ENCODE measurements at places on chromosomes 5 and 9.

GRCh38 chr9:68685770-68686169 is 19.3 kb upstream of the PIP5K1B start:
- no peak for DNase-seq

GRCh38 chr9:118088090-118088489 is 383.9 kb downstream of the TLR4 start:
- no peak for DNase-seq

- DNase-seq: peak; percentile 98
Observed at GRCh38 chr5:179697993-179698934, 503 bp upstream of the CANX start.

- DNase-seq: no peak
Observed at GRCh38 chr5:37086466-37087173, 162.6 kb downstream of the CPLANE1 start.

DNA sequence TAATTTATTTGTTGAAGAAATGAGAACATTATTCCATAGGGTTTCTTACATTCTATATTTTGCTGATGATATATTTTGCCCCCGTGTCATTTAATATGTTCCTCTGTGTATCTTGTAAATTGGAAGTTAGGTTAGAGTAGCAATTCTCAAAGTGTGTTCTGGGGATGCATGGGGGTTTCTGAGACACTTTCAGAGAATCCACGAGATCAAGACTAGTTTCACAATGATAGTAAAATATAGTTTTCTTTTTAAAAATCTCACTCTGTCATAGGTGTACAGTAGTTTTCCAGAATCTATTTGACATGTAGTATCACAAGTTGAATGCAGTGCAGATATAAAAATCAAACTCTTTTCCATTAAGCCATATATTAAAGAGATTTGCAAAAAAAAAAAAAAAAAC is 488.6 kb upstream of the SGCD start:
- no peak for DNase-seq

DNA sequence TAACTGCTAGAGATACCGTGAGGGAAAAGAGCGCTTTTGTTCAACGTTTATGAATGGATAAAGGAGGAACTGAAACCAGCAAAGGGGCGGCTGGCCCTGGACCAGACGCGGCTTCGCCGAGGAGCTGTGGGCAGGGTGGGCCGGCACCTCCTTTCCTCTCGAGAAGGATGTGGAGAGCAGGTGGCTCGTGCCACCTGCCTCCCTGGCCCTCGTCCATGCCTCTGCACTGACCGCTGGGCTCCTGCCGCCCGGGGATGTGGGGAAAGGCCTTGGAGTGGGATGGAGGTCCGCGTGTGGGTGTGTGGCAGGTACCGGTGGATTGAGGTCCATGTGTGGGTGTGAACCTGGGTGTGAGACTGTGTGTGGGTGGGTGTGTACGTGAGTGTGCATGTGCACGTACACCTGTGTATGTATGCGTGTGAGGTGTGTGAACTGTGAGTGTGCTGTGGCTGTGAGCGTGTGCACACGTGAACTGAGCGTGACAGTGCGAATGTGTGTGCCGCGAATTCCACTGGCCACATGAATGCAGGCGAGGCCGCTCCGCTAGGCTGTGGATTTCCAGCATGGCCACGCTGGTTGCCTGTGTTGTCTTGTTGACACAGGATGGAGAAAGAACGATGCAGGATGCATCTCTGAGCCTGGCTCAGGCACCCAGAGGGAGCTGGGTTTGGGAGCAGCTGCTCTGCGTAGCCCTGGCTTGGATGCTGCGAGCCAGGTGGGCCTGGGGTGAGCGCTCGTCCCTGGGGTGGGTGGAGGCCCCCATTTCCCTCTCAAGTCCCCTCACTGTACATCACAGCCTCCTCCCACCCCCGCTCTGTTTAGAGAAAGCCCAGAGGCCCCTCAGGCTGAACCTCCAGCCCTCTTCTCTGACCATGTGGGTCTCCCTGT is 4.4 kb upstream of the CEP72 start:
- DNase-seq: no peak

DNA sequence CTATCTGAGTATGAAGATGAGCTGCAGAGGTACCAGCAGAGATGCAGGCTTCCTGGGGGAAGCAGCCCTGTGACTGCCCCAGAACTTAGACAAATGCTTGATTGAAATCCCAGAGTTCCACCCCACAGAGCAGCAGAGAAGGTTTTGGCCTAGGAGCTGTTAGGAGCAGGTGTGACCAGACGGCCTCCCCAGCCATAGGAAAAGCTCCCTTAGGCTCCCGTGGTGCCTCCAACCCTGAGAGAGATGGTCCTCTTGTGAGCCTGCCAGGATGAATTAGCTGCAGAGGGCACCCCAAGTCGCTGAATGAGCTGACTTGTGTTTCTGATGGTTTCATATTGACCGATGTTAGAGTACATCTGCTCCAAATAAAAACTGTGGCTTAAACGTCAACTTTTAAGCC is 22.1 kb downstream of the NTRK2 start:
- DNase-seq: no peak

- no peak for DNase-seq
Observed at GRCh38 chr5:115661101-115661500, 35.3 kb upstream of the TMED7 start.

DNA sequence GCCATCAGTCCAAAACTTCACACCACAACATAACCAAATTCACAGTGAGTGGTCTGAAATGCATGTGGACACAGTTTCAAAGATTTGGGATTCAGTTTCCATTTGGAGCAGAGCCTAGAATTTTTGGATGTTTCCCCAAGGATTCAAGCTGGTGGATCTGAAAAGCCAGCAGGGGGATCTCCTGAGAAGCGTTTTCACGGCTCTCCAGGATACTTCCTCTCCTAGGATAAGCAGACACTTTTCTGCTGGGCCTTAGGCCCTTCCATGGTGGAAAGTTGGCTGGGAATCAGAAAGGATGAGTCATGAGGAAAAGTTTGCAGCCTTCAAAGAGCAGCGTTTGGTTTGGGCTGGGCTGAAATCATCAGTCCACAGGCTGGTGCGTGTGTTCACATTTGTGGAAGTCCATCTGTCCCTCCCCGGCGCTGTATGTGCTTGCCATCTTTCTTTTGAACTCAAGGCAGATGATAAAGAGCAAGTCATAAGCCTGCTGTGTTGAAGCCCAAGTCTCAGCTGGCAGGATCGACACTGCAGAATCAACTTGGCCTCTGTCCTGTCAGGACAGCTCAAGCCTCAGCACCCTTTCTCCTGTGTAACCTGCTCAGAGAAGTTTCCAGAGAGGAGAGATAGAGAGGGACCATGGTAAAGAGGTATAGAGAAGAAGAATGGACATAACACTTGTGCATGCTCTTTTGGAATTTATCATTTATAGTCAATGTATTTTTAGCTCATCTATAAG is 152.6 kb upstream of the MSX2 start:
- no peak for DNase-seq

- DNase-seq: no peak
Observed at GRCh38 chr9:30673132-30673531, 1711.3 kb upstream of the ACO1 start.

DNA sequence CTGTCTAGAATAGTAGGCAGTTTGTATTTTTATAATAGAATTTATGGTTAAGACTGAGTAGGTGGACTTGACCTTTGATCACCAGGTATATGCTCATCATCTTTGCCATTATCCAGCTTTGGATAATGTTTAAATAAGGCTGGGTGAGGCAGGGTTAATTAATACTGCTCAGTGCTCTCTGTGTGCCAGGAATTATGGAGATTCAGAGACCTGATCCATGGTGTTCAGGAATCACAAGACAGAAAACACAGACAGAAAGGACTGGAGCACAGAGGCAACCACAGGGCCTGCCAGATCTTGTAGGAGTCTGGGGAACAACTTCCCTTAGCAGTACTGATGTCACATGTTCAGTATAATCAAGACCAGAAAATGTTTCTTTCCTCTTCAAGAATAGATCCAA is 186.3 kb upstream of the ADCY2 start:
- no peak for DNase-seq

DNA sequence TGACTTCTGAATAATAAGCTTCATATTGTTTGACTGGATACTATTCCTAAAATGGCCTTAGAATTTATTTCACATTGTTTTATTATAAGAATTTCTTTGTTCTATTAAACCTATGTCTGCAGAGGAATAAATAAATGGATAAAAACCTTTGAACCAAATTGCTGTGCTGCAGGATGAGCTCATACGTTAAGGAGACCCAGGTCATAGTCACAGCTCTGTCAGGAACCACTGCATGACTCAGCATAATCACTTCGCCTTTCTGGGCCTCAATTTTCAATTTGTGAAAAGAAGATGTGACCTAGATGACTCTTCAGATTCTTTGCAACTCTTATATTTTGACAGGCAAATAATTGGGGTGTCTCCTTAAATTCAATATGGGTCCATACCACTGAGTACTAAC is 36.7 kb upstream of the HMHB1 start:
- DNase-seq: no peak

DNA sequence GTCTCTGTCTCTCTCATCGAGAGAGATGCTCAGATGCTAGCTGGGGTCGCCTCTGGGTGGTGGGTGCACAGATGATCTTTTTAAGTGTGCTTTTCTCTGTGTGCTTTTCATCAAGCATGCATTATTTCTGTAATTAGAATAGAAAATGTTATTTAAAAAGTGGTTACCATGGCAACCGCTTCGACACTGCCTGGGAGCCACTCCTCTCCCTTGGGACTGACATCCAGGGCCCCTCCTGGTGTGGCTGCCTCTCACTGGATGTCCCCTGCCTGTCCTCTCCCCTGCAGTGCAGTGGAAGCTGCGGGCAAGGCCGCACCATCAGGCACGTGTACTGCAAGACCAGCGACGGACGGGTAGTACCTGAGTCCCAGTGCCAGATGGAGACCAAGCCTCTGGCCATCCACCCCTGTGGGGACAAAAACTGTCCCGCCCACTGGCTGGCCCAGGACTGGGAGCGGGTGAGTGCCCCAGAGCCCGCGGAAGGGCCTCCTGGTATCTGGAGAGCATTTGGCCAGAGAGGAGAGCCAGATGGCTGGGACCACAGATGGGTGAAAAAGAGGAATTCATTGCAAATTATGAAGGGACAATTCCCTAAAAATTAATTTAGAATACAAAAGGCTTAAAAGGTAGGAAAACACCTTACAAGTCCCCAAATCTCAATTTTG is 34.7 kb downstream of the ADAMTSL2 start:
- no peak for DNase-seq

GRCh38 chr9:82088591-82088990 is 100.0 kb downstream of the SPATA31D1 start:
- DNase-seq: no peak

GRCh38 chr5:42506662-42507061 is 83.4 kb downstream of the GHR start:
- no peak for DNase-seq

- DNase-seq: no peak
Observed at GRCh38 chr9:113501129-113501686, 37.7 kb downstream of the RGS3 start.

DNA sequence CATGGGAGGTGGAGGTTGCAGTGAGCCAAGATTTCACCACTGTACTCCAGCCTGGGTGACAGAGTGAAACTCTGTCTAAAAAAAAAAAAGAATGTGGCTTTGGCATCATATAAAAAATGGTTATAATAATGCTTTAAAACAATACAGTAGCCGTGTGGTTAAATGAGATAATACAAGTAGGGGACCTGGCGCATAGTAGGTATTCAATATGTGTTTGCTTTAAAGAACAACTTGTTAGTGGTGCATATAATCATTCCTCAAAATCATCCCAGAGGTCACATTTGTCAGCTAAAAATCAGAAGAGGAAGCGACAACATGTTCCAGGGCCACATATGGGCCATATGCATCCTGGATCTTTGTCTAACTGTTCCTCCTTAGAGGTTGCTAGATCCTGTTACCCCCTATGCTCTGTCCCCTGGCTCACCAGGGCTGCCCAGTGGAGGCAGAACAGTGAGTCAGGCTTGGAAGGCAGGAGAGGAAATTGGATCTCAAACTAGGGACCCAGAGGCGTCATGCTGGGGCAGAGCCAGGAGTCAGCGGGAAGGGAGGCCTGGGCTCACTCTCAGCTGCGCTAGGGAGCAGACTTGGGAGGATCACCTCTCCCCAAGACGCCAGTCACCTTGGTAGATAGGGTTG is 27.7 kb downstream of the LHX6 start:
- DNase-seq: no peak

DNA sequence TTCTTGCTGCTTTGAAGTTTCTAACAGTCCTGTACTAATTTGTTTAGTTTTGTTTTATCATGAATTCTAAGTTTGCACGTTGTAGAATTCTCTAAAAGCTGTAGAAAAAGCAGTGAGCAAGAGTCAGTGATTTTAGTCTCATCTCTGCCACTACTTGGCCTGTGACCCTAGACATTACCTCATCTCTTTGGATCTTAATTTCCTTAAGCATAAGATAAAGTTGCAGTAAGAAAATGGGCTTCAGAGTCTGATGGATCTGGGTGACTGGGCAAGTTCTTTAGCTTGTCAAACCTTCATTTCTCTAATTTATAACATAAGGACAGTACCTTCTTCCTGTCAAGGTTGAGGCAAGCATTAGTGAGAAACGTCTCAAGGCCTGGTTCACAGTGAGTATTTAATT is 247.9 kb downstream of the DMRT2 start:
- no peak for DNase-seq

GRCh38 chr9:14380061-14380836 is 66.3 kb upstream of the NFIB start:
- DNase-seq: no peak

DNA sequence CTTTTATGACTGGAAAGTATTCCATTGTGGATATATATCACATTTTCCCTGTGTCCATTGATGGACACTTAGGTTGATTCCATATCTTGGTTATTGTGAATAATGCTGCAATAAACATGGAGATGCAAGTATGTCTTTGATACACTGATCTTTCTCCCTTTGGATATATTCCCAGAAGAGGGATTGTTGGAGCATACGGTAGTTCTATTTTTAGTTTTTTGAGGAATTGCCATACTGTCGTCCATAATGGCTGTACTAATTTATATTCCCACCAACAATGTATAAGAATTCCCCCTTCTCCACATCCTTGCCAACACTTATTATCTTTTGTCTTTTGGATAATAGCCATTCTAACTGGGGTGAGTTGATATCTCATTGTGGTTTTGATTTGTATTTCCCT is 54.9 kb upstream of the PITX1 start:
- DNase-seq: no peak

DNA sequence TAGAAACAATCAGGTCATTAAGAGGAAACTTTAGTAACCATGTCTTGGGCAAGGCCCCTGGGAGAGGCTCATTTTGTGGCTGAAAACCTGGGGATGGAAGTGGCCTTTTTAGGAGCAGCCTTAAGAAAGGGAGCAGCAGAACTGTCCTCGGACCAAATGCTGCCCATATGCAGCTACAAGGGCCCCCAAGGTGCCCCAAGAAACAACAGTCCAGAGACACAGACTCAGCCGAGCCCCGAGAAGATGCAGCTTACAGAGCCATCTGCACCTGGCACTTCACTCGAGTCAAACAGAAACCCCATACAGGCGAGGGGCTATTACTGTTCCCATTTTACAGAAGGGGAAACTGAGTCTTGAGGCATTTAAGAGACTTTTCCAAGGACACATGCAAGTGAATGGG is 58.0 kb downstream of the COL23A1 start:
- DNase-seq: no peak

GRCh38 chr9:110984890-110985437 is 53.3 kb downstream of the LPAR1 start:
- DNase-seq: no peak

DNA sequence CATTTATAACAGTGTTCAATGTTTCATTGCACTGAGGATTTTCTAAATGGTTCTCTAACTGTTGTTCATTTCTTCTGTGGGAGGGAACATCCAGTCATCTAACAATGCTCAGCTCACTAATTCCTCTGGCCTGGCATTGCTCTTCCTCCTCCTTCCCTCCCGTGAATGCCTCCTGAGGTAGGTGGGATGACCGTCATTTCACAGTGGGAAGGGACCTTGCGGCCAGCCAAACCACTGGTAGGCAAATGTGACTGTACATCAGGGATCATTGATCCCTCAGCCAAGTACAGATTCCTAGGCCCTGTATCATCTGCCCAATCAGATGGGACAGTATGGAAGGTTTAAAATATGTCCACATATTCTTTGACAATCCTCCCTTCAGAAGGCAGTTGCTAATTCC is 23.7 kb upstream of the VDAC1 start:
- no peak for DNase-seq

All from NCI-H1048 (cell line).